ENCODE measurements at places on chromosomes 7 and 10.
A peak's percentile ranks its signal among the peaks of the same experiment; 100 is the strongest.

GRCh38 chr7:20834656-20835055, 48.0 kb upstream of the SP8 start:
- no peak for DNase-seq

- DNase-seq: no peak
These were observed 164.7 kb downstream of the ZMYND11 start for GRCh38 chr10:299969-300368.

DNA sequence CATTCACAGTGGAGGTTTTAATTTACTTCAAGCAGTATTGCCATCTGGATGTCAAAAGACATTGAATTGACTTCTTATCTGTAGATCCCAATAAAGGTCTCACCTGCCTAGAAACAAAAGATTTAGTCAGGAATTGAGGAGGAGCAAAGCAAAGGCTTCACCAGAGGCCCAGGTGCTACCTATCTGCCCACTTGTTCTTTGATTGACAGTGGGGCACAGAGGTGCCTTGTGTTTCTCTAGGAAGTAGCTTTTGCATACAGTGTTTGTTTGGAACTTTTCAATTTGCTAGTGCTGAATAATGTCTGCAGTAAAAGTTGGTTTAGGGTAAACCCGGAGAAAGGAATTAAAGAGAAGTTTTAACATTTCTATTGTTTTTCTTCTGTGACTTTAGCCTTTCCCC, 40.4 kb downstream of the AUTS2 start:
- no peak for DNase-seq

DNA sequence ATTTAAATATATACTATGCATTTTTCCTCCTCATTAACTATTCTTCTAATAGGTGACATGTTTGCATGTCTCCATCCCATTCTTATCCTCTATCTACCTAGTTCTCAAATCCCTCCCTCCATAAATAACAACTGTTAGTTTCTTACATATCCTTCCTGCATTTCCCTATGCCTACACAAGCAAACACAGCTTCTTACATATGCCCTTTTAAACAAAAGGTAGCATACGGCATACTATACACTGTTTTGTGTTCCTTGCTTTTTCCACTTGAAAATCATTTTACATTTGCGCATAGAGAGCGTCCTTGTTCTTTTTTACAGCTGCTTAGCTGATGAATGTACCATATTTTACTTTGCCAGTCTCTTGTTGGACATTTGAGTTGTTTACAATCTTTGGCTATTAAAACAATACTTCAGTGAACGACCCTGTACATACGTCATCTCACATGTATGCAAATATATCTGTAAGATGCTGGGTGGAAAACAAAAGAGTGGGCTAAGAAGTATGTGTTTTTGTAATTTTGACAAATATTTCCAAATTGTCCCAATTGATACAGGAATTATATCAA, 7.8 kb downstream of the GOT1 start:
- no peak for DNase-seq

DNA sequence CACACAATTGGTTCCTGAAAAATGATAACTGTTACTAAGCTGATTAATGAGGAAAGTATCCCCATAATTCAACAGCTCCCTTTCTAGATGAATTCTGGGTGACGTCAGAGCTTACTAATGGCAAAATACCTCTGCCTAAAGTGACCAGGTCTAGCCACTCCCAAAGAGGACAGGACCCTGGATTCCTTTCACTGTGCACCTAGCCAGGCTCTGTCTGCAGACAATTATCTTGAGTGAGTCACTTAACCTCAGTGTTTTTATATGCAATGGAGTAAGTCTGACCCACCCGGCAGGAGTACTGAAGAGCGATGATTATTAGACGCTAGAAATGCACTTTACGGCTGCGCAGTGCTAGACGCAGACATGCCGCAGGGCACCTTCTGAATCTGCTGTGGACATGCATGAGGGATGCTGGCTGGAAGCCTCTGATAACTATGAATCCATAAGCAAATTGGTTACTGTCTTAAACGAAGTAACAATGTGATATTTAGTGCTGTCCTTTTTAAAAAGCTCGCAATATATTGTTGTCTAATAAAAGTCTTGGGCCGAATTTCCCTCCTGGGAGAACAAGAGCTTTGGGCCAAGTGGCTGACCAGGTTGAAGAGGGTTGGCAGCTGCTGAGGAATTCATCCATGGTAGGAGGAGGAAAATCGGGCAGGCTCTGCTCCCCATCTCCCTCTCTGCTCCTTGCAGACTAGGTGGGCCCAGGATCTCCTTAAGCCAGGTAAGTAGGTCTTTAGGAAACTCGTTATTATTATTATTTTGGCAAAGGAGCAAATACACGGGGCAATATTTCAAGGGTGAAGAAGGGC, 4.6 kb upstream of the INPP5A start:
- DNase-seq: no peak

GRCh38 chr10:48255722-48256121, 18.8 kb downstream of the FRMPD2 start:
- DNase-seq: no peak

DNA sequence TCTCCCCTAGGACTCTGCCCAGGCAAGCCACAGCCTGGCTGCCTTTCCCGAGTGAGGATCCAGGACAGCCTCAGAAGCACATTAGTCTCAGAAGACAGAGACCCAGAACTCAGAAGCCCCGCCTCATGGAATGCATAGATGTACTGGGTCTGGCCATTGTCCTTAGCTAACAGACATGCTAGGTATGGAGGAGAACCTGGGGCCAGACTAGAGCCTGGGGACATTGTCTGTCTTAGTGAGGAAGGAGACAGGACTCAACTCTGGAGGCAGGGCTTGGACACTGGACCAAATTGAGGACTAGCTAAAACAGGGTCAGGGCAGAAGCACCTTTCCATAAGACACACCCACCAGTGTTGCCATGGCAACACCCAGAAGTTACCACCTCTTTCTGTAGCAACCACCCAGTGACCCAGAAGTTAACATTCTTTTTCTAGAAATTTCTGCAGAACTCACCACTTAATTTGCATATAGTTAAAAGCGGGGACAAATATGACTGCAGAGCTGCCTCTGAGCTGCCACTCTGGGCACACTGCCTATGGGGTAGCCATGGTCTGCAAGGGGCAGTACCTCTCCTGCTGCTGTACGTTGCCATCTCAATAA, 27.5 kb downstream of the TLX1 start:
- DNase-seq: no peak

DNA sequence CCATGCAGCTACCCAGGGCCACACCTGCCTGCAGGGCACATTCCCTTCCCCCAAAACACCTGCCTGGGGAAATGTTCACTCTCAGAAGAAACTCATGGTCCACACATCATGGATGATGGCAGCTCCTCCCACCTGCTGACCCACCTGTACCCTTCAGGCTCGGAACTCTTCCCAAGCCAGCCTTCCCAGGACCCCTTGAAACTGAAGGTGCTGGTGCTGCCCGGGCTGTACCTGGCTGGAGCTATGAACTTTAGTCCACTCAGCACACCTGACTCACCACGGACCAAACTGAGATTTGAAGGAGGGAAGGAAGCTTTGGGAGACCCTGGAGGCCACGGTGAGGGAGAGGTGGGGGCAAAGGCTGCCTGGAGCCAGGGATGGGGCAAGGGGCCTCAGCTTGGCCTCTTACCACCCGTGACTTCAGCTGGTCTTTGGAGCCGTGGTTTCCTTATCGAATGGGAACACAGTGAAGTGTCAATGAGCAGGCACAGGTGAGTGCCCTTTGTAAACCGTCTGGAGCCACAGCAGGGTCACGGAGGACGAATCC, 30.1 kb upstream of the INPP5A start:
- no peak for DNase-seq

DNA sequence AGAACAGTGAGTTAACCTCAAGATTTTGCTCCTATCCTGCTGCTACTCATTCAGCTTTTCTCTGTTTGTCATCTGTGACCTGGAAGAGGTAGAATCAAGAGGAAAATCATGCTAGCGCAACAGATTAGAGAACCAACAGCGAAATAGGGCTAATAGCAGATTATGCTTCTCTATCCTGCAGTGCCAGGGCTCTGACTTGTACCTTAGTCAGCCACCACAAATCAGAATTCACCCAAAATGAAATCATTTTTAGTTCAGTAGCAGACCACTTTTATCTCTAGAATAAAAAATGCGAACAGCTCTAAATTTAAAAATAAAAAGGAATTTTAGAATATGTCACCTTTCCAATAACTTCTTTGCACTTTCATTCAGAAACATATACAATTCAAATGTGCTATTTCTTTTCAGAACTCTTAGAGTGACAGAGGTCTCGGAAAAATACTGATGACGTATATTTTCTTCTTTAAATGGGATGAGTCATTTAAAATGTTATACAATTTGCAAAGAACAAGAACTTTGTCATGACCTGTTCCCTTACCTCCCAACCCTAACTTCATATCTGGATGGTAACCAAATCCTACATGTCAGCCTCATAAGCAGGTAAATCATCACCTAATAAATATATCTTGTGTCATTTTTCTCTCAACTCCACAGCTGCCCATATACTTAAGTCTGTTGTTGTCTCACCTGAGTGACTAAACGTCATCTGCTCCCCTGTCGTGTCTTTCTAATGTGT, 896.4 kb downstream of the PCDH15 start:
- DNase-seq: no peak

- no peak for DNase-seq
These were observed 485.8 kb downstream of the PLXNA4 start for GRCh38 chr7:132090444-132090843.

- no peak for DNase-seq
These were observed 15.0 kb downstream of the BUD23 start for GRCh38 chr7:73698410-73698809.

GRCh38 chr10:32433542-32433941, 12.4 kb upstream of the CCDC7 start:
- no peak for DNase-seq

GRCh38 chr10:28987555-28988320, 301.1 kb upstream of the LYZL1 start:
- DNase-seq: no peak

DNA sequence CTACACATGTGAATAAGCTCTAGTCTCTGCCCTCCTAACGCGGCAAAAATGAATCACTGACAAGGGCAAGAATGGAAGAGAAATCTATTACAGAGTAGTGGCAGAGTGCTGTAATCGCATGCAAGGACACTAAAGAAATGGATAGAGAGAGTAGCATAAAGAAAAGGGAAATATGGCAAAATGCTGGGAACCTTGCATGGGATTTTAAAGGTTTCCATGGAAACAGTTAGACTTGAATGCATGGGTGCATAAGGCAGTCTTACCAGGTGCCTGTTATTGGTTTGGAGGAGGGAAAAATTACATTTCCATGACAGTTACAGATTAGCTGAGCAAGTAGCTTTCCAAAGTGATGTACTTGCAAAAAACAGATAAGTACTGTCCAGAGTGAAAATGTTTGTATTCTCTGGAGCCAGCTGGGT, 233.4 kb downstream of the PTN start:
- no peak for DNase-seq

DNA sequence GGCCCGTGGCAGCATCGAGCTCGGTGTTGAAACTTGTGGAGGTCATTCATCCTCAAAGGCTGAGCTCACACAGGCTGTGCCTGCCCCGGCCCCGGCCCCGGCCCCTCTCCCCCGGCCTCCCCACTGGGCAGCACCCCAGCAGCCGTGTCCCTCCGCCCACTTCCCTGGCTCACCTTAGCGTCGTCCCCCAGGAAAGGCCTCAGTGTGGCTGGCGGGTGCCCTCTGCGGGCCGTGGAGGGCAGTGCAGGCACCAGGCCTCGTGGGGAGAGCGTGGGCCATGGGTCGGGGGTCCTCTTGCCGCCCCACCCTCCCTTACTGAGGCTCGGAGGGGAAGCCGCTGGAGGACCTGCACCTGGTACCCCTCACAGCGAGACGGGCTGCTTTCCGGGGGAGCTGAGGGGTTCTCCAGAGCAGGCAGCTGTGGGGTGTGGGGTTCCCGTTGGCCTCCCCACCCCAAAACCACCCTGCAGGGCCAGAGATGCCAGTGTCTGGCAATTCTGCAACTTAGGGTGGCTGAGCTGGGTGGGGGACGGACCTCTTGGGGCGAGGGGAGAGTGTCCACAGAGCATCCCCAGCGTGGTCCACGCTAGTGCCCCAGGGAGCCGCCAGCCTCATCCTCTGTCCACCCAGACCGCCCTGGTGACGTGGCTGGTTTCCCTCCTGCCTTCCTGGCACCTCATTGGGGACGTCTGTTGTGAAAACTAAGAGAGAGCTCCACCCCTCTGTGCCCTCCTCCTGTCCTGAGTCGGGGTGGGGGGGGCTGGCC, 44.2 kb upstream of the DPYSL4 start:
- peak; percentile 22 for DNase-seq

- no peak for DNase-seq
These were observed 349.9 kb downstream of the RPS24 start for GRCh38 chr10:78383378-78384048.

DNA sequence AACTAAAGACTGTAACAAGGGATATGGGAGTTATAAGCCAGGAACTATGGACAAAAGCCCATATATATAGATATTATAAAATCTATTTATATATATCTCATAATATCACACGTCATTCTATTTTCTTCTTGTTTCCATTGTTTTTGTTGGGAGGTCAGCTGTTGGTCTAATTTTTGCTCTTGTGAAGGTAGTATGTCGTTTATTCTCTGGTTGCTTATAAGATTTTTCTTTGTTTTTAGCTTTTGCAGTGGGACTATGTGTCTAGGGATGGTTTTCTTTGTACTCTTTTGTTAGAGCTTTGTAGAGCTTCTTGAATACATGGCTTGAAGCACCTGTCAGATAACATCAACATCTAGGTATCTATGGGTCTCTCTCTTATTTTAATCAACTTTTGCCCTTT, 14.0 kb downstream of the ARL4A start:
- no peak for DNase-seq

DNA sequence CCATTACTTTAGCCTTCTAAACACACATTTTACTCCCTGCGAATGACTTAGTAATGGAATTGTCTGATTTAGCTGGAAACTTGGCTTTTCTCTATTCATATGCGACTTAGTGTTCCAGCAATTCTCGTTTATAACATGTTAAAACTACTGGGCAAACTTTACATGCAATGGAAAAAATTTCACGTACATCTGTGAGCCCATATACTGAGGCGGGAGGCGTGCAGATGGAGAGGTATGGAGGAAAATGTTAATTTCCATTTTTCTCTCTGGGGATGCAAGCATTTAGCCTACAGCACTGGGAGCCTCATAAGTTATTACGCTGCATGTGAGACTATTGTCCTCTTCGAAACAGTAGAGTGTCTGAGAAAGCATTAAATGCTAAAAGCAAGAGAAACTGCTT, 591.5 kb upstream of the ANKRD30A start:
- DNase-seq: no peak

DNA sequence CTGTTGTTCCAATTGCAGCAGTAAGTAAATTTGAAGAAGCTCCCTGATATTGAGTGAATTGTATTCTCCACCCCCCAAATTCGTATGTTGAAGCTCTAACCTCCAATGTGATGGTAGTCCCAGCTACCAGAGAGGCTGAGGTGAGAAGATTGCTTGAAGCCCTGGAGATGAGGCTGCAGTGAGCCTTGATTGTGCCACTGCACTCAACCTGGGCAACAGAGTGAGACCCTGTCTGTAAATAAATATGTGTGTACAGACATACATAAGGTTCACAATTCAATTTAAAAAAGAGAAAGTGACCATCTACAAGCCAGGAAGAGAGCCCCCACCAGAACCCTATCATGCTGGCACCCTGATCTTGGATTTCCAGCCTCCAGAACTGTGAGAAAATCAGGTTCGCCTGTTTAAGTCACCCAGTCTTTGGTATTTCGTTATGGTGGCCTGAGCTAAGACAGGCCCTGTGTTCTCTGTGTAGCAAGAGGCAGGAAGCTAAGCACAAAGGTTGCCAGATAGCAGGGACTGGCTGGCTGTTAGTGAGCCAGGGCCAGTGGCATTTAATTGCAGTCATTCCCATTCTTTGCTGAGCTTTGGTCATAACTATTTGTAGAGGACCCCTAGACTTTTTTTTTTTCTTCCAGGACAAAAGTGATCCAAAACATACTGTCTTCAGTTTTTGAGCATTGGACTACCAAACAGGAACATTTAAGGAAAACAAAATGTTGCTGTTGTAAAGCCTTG, 45.6 kb downstream of the AUTS2 start:
- no peak for DNase-seq
